ENCODE measurements at places on chromosomes 7 and 10. TPM values are rescaled to one million over a fixed set of nuclear protein-coding genes. Genes with fewer than 3 reads are reported as not detected.
A peak's percentile ranks its signal among the peaks of the same experiment; 100 is the strongest.

GRCh38 chr10:75008952-75009351 is 102.5 kb upstream of the SAMD8 start:
- H3K27ac ChIP-seq = no peak overlapping the region
- H3K27me3 ChIP-seq = no peaks in the 10 kb centered on the region
- no peaks in the 10 kb centered on the region for H3K4me1 ChIP-seq
- DNase-seq = no peak
- H3K36me3 ChIP-seq = peaks cover 9% of the 10 kb centered on the region

DNA sequence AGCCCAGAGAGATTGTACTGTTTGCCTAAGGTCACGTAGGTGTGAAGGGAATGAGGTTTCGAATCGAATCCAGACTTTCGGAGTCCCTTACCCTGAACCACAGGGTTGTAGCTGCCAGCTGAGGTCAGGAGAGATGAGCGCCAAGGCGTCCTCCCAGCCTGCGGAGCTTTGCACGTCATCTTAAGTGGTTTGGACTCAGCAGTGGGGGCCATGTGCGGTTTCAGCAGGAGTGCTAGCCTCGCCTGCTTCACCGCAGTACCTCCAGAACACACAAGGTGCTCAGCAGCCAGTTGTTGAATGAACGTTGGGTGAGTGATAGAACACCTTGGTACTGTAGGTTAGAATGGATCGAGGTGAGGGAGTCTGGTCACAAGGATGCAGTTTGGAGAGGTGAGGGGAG is 74.9 kb upstream of the PPIF start:
- no peaks in the 10 kb centered on the region for H3K27me3 ChIP-seq
- H3K36me3 ChIP-seq = peaks cover 17% of the 10 kb centered on the region
- H3K27ac ChIP-seq = no peak overlapping the region
- H3K4me3 ChIP-seq = no peak overlapping the region
- peaks cover 60% of the 10 kb centered on the region for H3K4me1 ChIP-seq
- no peak for DNase-seq

GRCh38 chr10:79381804-79382221 is 34.5 kb downstream of the PPIF start:
- H3K36me3 ChIP-seq = peaks cover 39% of the 10 kb centered on the region
- peaks cover 41% of the 10 kb centered on the region for H3K4me1 ChIP-seq
- H3K4me3 ChIP-seq = no peak overlapping the region
- DNase-seq = peak; percentile 85
- H3K27ac ChIP-seq = peak overlapping the region; percentile 86

DNA sequence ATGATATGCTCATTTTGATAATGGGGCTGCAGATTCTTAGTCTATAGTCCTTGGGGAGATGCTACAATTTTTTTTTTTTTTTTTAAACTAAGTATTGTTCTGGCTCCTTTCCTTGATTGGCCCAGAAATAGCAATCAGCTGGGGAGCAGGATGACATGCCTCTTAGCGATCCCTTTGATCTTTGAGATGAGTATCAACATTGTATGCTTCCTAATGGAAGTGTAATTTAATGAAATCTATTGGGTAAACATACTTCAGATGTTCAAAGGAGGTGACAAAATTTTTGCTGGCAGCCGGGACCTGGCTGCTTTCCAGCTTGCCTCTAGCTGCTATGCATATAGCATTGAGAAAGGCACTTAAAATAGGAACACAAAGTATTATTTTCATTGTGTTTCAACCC is 43.5 kb downstream of the VTI1A start:
- DNase-seq = peak; percentile 44
- H3K27me3 ChIP-seq = no peaks in the 10 kb centered on the region
- no peaks in the 10 kb centered on the region for H3K36me3 ChIP-seq
- no peak overlapping the region for H3K4me3 ChIP-seq
- H3K27ac ChIP-seq = no peak overlapping the region

GRCh38 chr7:83655951-83656556 is 7.1 kb upstream of the SEMA3E start:
- DNase-seq = peak; percentile 42
- no peaks in the 10 kb centered on the region for H3K36me3 ChIP-seq
- H3K4me1 ChIP-seq = no peaks in the 10 kb centered on the region
- no peak overlapping the region for H3K4me3 ChIP-seq
- H3K27ac ChIP-seq = no peak overlapping the region

DNA sequence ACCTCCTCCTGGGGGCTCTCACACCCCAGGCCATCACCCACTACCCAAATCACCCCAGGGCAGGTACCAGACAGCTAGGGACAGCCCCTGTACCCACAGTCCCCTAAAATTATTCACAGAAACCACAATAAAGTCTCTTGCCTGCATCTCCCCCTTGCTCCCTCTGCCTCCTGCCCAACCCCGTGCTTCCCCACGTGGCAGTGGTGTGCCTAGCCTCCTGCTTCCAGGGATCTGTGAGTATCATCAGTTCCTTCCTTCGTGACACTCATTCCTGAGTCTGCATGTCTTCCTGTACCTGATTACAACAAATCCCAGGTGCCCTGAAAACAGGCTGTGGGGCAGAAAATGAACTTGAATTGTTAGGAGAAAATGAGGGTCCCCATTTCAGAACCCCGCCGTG is 61.5 kb downstream of the PRKAG2 start:
- no peaks in the 10 kb centered on the region for H3K36me3 ChIP-seq
- no peak overlapping the region for H3K27ac ChIP-seq
- H3K4me1 ChIP-seq = peaks cover 22% of the 10 kb centered on the region

DNA sequence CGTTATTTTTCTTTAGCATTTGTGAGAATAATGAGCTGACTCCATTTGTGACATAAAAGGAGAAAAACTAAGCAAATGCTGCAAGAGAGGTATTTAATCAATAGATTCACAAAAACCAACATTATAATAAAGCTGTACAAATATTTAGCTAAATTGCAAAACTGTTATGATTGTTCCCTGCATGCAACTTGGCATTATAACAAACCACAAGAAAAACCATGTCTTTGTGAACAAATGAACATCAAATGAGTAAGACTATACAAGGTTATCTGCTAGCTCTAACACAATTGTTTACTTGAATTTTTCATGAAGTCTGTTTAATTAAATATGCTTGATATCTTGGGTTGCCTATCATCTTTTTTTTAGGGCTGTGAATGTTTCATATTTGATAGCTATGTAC is 50.8 kb upstream of the PPP1R9A start:
- no peaks in the 10 kb centered on the region for H3K27me3 ChIP-seq
- no peak overlapping the region for H3K27ac ChIP-seq
- no peaks in the 10 kb centered on the region for H3K36me3 ChIP-seq
- H3K4me1 ChIP-seq = no peaks in the 10 kb centered on the region

DNA sequence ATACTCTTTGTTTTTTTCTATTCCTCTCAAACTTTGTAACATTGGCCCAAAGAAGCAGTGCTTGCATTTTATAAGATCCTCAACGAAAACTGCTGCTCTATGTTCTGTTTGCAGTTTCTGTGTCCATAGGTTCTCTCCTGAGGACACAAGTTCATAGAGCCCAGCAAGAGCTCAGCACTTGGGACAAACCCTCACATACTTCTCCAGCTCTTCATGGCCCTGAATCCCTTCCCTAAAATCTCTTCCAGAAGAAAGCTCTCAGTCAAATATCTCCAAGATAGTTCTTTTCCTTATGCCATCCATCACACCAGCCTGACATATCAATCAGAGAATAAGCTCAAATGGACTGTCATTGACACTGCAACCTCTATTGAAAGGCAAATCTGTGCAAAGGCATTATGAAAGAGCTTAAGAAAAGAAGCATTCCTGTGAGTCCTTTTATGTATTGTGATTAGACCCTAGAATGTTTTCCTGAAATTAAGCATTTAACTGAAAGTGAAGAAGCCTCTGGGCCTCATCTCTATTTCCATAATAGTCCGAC is 405.5 kb downstream of the ANKRD7 start:
- DNase-seq = no peak
- no peaks in the 10 kb centered on the region for H3K27me3 ChIP-seq
- no peak overlapping the region for H3K27ac ChIP-seq
- H3K4me3 ChIP-seq = no peak overlapping the region

GRCh38 chr10:19158358-19158757 is 109.8 kb downstream of the MALRD1 start:
- H3K36me3 ChIP-seq = no peaks in the 10 kb centered on the region
- H3K4me1 ChIP-seq = no peaks in the 10 kb centered on the region
- DNase-seq = no peak
- no peaks in the 10 kb centered on the region for H3K27me3 ChIP-seq
- H3K27ac ChIP-seq = no peak overlapping the region
- no peak overlapping the region for H3K4me3 ChIP-seq

DNA sequence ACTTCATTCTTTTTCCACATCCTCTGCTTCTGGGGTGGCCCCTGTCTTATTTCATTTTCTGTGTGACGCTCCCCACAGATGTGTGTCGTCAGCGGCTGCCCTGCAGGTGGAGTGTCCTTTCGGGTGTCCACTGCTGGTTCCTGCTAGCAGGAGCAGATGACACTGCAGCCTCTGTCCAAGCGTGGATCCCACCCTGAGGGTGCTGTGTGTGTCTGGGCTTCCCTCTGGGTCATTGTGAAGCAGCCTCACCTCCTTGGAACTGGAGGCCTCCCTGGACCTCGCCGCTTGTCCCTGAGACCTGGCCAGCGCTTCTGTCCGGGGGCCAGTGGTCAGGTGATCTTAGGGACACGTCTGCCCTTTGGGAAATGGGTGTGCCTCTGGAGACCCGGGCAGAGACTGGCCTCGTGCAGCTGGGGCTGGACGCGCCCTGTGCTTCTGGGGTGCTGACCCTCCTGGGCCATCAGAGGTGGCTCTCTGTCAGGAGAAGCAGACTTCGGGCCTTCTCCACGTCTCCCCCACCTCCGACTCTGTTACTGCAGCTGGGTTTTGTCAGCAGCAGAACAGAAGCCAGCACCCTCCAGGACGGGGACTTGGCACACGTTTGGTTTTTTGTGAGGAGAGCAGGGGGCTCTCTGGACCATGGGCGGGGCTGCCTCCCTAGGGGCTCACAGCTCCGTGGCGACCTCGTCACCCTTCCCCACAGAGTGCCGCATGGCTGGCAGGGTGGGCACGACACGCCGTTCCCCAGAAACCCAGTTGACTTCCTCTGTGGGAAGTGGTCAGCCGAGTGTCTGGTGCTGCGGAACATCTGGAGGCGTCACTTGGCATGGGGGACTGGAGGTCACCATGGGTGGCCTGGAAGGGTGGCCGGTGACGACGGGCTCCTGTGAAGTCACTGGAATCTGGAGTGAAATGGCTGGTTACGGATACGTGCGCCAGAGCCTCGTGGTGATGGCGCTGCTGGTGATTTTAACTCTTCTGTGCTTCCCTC is 48.4 kb downstream of the INPP5A start:
- no peak overlapping the region for H3K4me3 ChIP-seq
- H3K27ac ChIP-seq = no peak overlapping the region
- H3K4me1 ChIP-seq = peaks cover 42% of the 10 kb centered on the region
- DNase-seq = peak; percentile 42

DNA sequence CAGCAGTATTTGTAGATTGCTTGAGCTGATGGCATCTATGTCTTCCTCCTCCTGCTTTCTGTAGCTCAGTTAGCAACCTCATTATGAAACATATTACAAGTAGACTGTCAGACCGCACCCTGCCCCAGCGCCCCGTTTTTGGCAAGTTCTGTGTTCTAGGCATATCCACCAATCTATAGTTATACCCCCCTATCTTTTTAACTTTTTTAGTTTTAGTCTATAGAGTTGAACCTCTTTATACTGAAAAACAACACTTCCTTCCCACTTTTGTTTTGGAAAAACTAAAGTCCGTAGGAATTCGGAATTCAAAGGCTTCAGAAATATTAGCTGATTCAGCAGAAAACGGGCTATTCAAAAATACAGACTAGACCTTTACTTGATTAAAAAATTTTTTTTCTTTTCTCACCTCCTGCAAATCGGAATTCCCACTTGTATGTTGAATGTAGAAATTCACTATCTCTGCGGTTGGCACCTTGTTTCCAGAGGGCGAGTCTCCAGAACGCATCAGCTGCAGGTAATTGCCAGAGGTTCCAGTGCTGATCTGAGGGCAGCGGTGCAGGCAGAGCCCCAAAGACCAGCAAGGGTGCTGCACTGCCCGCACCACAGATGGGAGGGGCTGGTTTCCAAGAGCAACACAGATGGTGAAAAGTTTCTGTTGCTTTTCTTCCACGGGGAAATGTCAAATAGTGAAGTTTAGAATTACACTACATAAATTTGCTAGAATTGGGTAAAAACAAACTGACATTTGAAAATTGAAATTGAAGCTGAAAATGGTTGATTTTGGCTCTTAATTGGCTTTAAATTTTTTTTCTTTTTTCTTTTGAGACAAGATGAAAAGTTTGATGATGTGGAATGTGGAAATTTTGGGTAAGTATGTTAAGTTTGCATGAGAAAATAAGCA is 2.2 kb upstream of the FZD8 start:
- no peaks in the 10 kb centered on the region for H3K27me3 ChIP-seq
- DNase-seq = peak; percentile 73
- peaks cover 14% of the 10 kb centered on the region for H3K4me1 ChIP-seq

DNA sequence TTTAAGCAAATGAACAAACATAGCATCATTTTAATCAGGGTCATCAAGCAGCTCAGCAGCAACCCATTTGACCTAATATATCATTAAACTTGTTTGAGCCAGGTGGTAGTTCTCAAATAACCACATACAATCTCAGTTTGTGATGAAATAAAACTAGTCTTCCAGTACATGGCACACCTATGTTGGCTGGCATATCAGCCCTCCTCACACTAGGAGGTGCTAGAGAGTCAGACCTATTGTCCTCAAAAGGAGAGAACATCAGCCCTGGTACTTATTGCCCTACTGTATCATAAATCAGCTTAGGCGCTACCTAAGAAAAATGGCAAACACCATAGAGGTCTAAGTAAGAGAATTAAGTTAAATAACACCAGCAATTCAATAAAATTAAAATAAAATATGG is 81.7 kb downstream of the CABCOCO1 start:
- no peak for DNase-seq
- no peaks in the 10 kb centered on the region for H3K4me1 ChIP-seq
- H3K36me3 ChIP-seq = no peaks in the 10 kb centered on the region
- H3K27ac ChIP-seq = no peak overlapping the region
- no peaks in the 10 kb centered on the region for H3K27me3 ChIP-seq

DNA sequence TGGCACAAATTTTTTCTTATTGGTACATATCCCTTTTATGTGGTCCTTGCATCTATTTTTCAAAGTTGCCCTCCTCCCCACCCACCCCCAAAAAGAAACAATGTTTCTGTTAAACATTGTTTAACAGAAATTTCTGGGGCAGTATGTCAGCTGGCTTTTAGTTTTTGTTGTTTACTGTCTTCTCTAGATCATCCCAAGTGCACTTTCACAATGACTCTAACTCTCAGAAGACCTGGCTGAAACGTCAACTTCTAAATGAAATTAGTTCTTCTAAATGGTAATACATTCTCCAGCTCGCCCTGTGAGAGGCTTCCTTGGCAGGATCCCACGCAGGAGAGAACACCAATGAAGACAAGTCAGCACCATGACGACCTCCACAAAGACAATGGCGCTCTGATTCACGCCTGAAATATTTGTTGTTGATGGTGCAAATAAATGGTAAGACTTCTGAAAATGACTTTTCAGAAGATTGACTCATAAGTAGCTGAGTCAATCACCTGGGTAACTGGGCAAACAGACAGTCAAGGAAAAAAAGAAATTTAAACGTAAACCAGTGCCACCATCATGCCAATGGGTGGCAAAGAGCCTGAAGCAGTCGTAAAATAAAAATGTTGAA is 293.7 kb downstream of the FZD1 start:
- no peak for DNase-seq
- H3K4me1 ChIP-seq = no peaks in the 10 kb centered on the region
- no peak overlapping the region for H3K27ac ChIP-seq
- H3K4me3 ChIP-seq = no peak overlapping the region
- no peaks in the 10 kb centered on the region for H3K27me3 ChIP-seq
- H3K36me3 ChIP-seq = no peaks in the 10 kb centered on the region

CYP26A1 gene
- total RNA-seq = 1.8 TPM

KLF14 gene
- total RNA-seq = 0.98 TPM

C7orf33 gene
- 0.27 TPM for total RNA-seq

ERVW-1 gene
- total RNA-seq = 0.40 TPM

OR6V1 gene
- not detected for total RNA-seq

GNG11 gene
- 34.5 TPM for total RNA-seq
